ENCODE measurements at places on chromosomes 4 and X.

GRCh38 chr4:184472614-184473498 is 1.5 kb downstream of the IRF2 start:
- no peak for DNase-seq

DNA sequence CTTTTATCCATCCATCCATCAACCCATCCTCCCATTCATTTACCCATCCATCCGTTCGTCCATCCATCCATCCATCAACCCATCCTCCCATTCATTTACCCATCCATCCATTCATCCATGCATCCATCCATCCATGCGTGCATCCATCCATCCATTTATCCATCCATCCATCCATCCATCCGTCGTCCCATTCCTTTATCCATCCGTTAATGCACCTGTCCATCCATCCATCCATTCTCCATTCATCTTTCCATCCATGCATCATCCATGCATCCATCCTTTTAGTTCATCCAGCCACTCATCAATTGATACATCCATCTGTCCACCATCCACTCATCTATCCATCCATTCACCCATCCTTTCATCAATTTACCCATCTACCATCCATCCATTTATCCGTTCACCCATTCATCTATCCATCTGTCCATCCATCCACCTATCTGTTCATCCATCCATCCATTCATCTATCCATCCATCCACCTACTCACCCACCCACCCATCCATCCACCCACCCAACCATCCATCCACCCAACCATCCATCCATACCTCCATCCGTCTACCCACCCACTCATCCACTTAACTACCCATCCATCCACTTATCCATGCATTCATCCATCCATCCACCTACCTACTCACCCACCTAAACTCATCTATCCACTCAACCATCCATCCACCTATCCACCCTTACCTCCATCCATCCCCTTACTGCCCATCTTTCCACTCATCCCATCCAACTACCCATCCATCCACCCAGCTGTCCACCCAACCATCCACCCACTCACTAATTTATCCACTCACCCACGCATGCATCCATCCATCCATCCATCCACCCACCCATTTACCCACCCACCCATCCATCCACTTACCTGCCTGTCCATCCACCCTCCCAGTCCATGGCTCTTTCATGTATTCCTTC is 9.6 kb downstream of the CD99 start:
- no peak for DNase-seq

- no peak for DNase-seq
Measured at GRCh38 chr4:86657910-86658309, 63.8 kb downstream of the PTPN13 start.

GRCh38 chr4:88803600-88804096 is 106.0 kb upstream of the NAP1L5 start:
- DNase-seq: no peak

DNA sequence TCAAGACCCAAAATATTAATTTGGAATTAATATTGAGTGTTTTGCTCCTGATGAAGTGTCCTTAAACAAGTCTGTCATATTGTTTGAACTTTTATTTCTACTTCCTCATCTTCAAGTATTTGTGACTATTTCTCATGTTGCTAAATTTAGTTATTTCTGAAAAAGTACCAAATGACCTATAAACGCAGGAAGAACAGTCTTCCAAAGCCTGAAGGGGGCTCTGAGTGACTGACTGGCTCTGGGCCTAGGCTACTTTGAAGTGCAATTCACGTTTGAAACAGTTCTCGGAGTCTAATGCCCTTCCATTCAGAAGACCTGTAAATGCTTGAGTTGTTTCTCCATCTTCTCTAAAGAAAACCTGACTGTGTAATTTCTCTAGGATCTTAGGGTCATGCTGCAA is 26.5 kb downstream of the GALNT7 start:
- no peak for DNase-seq

GRCh38 chrX:22652596-22652995 is 347.2 kb upstream of the DDX53 start:
- DNase-seq: no peak

GRCh38 chrX:39377773-39378172 is 576.5 kb downstream of the MID1IP1 start:
- DNase-seq: no peak

GRCh38 chr4:42761804-42762203 is 104.9 kb upstream of the ATP8A1 start:
- DNase-seq: no peak

DNA sequence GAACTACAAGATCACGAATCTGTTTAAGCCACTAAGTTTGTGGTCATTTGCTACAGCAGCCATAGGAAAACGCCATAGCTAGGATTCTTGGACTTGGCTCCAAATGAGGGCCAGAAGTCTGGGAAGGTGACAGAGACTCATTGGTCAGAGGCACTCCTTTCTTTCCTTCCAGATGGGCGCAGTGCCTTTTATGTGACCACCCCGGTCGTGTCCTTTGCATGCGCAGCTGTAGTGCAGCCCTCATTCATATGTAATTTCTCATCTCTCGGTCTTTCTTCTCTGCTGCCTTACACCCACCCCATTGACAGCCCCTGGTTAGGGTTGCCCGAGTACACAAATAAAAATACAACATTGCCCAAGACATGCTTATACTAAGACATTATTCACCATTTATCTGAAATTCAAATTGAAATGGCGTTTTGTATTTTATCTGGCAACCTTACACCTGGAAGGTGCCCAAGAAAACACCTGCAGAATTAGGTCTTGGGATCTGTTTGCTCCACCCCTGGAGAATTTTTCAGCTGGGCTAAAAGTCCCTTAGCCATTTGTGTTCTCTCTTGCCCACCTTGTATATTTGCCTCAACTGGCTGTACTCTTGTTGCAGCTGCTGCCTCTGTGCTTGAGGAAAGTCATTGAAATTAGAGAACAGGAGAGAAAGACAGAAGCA is 21.9 kb downstream of the CCKAR start:
- no peak for DNase-seq

GRCh38 chr4:111781611-111782010 is 363.6 kb upstream of the FAM241A start:
- DNase-seq: no peak

DNA sequence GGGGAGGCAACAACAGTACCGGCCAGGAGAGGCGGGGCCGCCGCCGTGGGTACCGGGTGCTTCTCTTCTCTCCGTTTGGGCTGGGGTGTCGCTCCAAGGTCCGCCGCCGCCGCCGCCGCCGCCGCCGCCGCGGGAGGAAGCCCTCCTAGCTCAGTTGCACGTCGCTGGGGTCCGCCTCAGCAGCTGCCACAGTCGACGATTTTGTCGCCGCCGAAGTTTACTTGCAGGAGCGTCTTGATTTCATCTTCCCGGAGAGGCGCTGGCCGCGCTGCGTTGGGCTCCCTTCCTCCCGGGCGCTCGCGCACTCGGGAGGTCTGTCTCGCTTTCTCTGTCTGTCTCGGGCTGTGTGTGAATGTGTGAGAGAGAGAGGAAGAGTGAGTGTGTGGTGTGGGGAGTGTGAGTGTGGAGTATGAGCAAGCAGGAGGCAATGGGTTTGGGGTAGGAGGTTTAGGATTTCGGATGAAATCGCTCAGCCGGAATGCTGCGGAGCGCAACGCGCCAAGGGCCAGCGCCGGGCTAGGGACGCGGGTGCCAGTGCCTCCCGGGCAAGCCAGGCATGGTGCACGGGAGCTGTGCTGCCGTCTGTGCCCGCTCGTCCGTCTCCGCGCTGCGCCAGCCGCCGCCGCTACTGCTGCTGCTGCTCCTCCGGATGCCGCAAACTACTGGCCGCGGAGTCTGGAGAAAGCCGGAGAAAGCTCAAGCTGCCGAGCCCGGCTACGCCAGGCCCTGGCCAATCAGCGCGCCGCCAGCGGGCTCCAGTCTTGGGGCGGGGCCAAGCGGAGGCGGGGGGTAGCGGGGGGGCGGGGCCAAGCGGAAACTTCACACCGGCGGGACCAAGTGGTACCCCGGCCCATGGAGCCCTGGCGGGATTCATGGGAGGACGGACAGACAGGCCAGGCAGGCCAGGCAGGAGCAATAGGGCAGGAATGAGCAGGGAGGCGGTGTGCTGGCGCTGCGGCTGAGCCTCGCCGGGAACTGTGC is at the start of gene PCDH19:
PCDH19 (minus strand) TSS at position 664 of the 981 bp plus-strand sequence. CDS start 1,676 bp downstream, outside the sequence.
- DNase-seq: no peak

DNA sequence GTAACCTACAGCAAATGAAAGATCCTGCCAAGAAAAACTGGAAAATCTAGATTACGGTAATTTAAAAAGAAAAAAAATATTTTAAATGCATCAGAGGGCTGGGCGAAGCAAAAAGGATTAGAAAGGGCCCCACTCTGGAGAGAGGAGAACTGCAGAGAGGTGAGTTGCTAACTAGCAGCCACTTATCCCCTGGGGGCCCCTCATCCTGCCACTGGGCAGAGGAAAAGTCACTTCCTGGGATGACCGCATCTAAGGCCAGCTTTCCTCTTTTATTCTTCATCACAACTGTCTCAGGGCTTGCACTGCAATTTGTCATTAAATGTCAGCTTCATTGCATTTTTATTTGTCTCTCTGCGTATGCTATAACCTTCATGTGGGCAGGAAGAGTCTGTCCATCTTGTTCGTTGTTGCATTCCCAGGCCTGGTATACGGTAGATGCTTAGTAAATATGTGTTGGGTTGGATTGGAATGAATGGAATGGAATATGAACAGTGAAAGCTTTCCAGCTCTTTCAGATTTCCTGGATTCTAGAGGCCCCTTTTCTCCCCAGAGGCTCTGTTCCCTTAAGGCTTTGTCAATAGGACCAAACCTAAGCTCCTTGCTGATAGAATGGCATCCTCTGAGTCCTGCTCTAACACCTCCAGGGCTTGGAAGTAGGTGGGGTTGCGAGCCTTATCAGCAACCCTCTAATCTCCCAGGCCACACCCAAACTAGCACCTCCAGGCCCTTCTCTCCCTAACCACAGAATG is 58.9 kb downstream of the TLR10 start:
- no peak for DNase-seq

- no peak for DNase-seq
Measured at GRCh38 chr4:26171941-26172340, 148.9 kb upstream of the RBPJ start.

DNA sequence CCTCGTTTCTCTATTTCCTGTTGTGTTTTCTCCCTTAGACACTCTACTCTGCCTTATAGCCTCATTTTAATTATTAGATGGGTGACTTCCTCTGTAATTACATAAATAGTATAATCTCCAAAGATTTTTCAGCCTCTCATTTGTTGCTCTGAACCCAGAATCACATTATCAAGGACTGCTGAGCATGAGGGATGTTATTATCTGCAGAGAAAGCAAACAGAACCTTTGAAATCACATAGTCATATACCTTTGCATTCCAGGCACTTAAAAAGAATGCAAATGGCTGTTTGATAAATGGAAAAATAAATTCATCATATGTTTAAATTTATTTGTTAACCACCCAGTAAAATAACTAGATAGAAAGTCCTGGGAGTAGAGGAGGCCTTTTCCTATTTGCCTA is 305.1 kb upstream of the PPP1R2C start:
- DNase-seq: no peak

- no peak for DNase-seq
Measured at GRCh38 chr4:118969359-118969758, 80.7 kb downstream of the SYNPO2 start.

- no peak for DNase-seq
Measured at GRCh38 chr4:22897520-22898108, 204.9 kb downstream of the GBA3 start.

GRCh38 chr4:20353646-20354045 is 101.9 kb downstream of the SLIT2 start:
- no peak for DNase-seq

DNA sequence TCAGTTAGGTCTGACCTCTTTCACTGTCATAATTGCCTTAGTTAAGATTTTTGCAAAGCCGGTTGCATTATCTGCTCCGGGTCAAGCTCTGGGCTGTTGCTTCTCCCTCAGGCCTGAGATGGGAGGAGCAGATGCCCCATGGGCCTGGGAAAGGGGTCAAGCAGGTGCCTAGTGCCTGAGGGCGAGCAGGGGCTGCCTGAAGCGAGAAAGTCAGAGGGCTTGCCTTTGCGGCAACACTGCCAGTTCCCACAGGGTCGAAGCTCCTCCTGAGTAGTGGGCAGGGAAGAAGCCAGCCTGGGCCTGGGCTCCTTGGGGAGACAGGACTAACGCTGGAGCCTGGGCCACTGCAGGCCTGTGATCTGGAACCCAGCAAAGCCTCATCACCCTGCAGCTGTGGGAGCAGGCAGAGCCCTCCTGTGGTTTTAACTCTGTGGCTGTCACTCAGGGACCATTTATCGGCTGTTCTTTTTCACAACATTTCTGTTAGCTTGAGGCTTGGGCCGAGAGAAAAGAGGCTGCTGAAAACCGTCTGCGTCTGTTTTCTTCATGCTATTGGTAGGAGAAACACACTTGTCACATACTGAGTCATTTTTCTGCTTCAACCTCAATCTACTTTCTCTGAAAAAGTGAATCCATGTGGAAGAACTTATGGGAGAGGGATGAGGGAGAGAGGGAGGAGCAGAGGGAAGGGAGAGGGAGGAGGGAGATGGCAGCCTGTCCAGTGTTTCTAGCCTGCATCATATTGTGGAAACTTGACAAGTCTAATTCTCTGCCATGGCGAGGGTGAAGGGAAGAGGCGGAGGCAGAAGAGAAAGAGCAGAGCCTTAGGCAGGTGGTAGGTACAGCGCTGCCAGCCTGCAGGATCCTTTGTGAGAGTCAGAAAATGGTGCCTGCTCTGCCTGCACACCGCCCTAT is 68.4 kb downstream of the RHOH start:
- peak; percentile 27 for DNase-seq

GRCh38 chr4:48341776-48342605 is 662 bp downstream of the SLAIN2 start:
- no peak for DNase-seq

- no peak for DNase-seq
Measured at GRCh38 chr4:184849185-184849584, 23.4 kb upstream of the ACSL1 start.

- DNase-seq: no peak
Measured at GRCh38 chr4:41158274-41158673, 56.1 kb downstream of the APBB2 start.

DNA sequence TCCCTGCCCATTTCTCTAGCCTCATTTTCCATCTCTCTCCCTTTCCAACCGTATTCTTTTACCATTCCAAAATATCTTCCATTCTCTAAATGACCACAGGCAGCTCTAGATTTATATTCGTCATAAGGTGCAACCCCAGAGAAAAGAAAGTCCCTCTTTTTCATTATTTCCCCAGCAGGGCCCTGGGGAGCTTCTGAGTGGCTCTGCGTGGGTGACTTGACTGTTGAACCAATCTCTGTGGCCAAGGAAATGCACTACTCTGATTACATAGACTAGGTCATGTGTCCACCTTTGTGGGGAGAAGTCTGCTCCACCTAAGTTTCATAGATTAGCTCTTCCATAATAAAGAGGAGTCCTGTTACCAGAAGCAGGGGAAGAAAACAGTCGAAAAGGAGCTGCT is 51.4 kb downstream of the ATOH1 start:
- no peak for DNase-seq

DNA sequence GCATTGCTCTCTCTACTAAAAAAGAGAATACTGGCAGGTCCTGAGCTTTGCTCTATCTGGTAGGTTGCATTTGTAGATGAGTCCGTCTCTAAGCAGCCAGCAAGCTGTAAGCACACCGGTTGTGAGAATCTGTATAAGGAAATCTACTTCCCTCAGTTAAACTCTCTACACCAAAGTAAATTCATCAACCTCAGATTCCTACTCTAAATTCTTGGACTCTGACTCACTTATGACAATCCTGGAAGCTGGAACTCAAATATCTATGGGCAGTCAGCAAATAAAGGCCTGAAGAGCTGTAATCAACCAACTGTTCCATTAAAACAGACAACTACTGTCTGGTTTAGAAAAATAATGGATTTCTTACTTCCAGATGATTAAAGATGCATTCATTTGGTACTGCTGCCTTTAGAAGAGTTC is 37.9 kb downstream of the FAT1 start:
- no peak for DNase-seq
